ENCODE measurements at places on chromosomes 2 and 18. TPM values are rescaled to one million over a fixed set of nuclear protein-coding genes. Genes with fewer than 3 reads are reported as not detected.
A peak's percentile ranks its signal among the peaks of the same experiment; 100 is the strongest.

The AFF3 gene
- under 0.01 TPM for total RNA-seq

The ERBB4 gene
- total RNA-seq, result under 0.01 TPM

The WDR54 gene
- total RNA-seq, result 37.6 TPM

The SERPINB3 gene
- total RNA-seq, result not detected

The LMAN2L gene
- 20.6 TPM for total RNA-seq

The ANKRD29 gene
- 2.0 TPM for total RNA-seq

The ST8SIA3 gene
- not detected for total RNA-seq

DNA sequence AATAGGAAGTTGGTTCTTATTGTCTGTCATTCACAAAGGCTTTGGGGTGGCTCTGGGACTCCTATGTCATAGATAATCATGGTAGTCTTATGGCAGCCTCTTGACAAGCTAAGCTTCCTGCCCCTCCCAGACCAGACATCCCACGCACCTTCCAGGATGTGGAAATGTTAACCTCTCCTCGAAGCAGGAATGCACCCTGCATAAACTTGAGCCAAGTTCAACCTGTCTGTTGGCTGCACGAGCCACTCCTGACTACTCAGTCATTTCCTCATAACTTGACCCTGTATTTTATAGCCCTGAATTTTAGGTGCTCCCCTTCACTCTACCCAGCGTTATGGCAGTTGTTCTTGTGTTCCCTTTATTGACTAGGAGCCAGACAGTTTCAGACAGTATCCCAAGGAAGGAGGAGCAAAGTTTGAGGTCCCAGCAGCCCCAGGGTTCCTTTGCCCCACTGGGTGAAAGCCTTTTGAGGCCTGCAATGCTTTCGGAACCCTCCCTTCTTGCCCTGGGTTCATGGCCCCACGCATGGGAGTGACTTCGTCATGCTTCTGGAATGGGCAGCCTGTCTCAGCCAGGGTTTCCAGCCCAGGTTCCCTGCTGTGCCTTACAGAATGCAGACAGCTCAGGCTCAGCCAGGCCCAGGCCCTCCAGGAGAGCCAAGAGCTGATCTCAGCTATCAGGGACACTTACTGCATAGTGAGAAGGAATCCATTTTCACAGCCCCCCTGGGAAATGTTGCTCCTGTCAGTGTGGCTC is 15.6 kb upstream of the INO80C start:
- peak; percentile 34 for DNase-seq

- no peak for DNase-seq
These were observed 277.7 kb downstream of the CAMKMT start for GRCh38 chr2:44639399-44639798.

GRCh38 chr2:102486941-102487702 is 14.1 kb downstream of the SLC9A4 start:
- no peak for DNase-seq

GRCh38 chr2:74250189-74250631 is 51.8 kb downstream of the MTHFD2 start:
- DNase-seq, result peak; percentile 42

- no peak for DNase-seq
These were observed 1928.8 kb upstream of the CELF4 start for GRCh38 chr18:39494211-39494896.

DNA sequence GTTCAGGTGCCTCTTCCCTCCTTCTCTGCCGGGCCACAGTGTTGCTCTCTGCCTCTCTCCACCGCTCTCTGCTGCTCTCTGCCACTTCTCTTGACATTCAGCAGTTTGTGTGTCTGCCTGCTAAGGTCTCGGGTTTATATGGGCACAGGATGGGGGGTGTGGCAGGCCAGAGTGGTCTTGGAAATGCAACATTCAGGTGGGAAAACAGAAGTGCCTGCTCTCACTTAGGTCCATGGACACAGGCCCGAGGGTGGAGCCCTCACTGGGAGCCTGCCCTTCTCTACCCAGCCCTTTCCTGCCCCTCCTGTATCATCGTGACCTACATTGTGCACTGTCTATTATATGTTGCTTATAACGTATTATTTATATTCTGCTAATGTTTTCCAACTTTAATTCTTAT is 120.8 kb upstream of the TMEM18 start:
- no peak for DNase-seq

- no peak for DNase-seq
These were observed 9.6 kb downstream of the IMMT start for GRCh38 chr2:86185517-86186212.

- no peak for DNase-seq
These were observed 33.8 kb upstream of the NFATC1 start for GRCh38 chr18:79361766-79362522.

DNA sequence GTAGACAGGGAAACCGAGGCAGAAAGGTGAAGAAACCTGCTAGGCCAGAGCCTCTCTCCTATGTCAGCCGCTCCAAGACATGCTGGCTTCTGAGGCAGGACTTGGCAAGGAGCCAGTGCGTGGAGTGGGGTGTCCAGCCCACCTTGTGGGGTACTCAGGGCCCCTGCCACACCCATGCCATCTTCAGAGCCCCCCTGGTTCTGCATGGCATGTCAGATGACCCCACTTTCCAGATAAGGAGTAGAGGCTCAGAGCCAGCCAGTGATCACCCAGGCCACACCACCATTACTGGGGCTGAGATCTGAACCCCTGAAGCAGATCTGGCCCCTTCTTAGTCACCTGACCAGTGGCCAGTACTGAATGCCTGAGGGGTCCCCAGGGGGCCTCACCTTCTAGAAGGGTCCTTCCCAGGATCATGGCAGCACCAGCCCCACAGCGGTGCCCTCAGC is 14.7 kb downstream of the CROCC2 start:
- DNase-seq, result no peak

GRCh38 chr2:240936106-240936505 is 30.0 kb downstream of the CROCC2 start:
- no peak for DNase-seq

DNA sequence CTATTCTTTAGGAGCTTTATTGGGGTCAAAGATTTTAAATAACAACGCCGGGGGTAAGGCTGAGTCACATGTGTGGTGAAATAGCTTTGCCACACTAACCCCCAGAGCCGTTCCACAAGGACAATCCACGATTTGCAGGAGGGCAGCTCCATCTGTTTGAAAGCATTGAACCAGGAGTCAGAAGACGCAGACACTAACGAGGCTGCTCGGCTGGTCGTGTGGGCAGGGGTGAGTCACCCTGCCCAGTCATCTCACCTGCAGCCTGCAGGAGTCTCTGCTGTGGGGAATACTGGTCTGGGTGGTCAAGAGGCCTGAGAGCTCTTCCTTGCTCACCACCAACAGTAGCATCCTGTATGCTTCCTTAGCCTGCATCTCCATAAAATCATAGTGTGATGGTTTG is 149.2 kb upstream of the NCK2 start:
- no peak for DNase-seq

- DNase-seq, result no peak
These were observed 591.2 kb downstream of the RNF144A start for GRCh38 chr2:7508296-7508943.

- DNase-seq, result no peak
These were observed 72.3 kb downstream of the MDH1 start for GRCh38 chr2:63661076-63661475.

DNA sequence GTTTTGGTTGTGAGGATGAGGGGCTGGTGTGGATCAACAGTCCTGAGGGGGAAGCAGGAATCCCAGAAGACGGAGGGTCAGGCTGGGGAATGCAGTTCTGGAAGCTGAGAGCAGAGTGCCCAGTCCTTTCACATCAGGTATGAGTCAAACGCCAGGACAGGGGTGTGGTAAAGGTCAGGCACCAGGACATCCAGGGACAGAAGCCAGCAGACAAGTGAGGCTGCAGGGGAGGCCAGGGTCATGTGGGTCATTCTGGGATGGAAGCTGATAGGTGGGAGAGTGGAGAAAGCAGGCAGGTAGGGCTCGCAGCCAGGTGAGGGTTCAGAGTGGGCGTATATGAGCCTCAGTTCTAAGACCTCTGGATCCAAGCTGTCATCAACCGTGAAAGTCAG is 12.8 kb upstream of the GNLY start:
- peak; percentile 10 for DNase-seq

GRCh38 chr2:83826577-83826976 is 632.5 kb downstream of the SUCLG1 start:
- no peak for DNase-seq

DNA sequence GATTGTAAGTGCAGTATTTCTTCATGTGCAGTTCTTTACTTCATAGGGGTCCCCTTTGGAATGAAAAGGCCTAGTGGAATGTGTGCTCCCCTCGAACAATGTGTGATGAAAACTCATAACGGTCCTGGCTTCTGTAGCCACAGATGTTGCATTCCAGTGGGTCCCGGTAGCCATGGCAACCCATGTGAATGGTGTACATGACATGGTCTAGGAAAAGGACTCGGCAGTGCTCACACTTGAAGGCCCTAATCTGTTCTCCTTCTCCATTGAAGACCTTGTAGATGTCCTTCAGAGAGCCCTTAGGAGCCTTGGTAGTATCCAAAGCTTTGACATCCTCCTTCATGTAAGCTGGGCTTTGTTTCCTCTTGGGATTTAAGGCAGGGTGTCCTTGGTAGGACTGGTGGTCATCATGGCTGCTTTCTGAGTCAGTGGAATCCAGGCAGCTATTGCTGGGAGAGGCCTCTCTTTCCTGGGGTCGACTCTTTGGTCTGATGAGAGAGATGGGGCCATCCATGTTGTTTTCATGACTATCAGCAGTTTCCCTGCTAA is 144.0 kb downstream of the IKZF2 start:
- no peak for DNase-seq

GRCh38 chr18:62539284-62540165 is 16.7 kb downstream of the ZCCHC2 start:
- no peak for DNase-seq

Measured in dermis microvascular lymphatic vessel endothelial cell (primary cell).